A549 treated with dexamethasone at 1 μM for 4 hours (cell line): ENCODE measurements at places on chromosomes 7 and 10. TPM values are rescaled to one million over a fixed set of nuclear protein-coding genes. Genes with fewer than 3 reads are reported as not detected.

PTER gene
- 12.3 to 19.7 TPM (median 16.9 TPM) in 5 replicates for total RNA-seq

SPDYE3 gene
- total RNA-seq = not detected in 5 replicates

NUTM2E gene
- total RNA-seq = 0.26 to 0.48 TPM (median 0.40 TPM) in 5 replicates

ARMH3 gene
- 9.7 to 11.5 TPM (median 11.0 TPM) in 5 replicates for total RNA-seq

IL2RA gene
- total RNA-seq = not detected in 5 replicates

SCRN1 gene
- total RNA-seq = 49.7 to 69.6 TPM (median 61.1 TPM) in 5 replicates

MALRD1 gene
- not detected in 5 replicates for total RNA-seq
